ENCODE measurements at places on chromosomes 7 and 10.

DNA sequence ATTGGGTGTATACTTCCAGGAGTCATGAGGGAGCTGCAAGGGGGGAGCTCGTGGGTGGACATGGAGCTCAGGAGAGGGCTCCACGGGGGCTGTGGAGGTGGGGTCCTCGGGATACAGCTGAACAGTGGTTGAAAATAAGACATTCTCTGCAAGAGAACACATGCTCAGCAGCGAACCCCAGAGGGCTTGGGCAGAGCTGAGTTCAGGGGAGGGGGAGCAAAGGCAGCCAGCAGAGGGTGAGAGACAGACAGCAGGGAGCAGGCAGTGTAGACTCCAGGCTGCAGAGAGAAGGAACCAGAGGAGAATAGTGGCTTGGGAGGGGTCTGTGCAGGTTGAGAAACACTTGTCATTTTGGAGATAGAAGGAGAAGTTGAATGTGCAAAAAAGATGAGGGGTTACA lies 73.0 kb upstream of the LRRC18 start:
- no peak for DNase-seq

DNA sequence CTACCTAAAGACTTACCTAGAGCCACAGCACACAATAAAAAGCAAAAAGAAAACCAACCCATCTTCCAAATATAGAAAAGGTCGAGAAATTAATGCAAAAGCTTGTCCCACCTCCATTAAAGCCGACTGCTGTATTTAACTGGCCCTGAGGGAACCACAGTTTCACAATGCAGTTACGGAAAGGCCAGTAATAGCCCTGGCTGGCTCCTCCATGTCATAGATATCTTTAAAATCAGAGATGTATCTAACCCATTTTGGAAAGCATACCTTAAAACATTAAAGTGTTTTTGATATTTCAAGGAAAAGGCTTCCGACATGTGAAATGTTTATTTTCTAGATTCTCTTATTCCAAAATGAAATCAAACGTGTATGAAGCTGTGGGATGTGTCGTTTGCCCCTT lies 23.0 kb downstream of the HDAC9 start:
- no peak for DNase-seq

- DNase-seq: no peak
Observed at GRCh38 chr10:121245754-121246153, 352.5 kb downstream of the FGFR2 start.

DNA sequence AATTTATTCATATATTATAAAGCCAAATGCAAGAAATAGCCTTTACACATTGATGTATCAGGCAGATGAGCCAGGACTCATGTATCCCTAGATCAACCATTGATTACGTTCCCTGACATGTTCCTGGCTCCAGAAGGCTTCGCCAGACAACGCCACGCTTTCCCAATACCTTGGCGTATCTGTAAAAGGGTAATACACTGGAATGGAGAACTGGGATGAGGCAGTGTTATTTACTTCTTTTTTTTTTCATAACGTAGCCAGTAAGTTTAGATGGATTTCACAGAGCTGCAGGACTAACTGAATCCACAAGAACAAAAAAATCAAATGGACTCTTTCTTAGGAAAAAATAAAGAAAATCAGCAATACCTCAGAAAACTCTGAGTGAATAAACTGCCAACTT lies 588.1 kb upstream of the SEMA3D start:
- DNase-seq: no peak

DNA sequence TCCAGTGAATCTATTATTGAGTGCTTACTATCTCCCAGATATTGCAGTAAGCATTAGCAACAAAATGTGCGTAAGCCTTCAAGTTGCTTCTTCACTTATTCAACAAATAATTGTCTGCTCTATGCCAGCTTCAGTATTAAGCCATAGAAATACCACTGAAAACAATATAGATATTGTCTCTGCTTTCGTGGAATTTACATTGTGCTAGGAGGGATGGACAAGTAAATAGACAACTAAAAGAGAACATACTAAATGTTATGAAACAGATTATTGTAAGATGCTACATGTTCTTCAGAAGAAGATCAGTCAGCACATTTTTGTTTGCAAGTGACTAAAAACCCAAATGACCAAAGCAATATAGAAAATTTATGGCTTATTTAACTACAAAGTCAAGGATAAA lies 27.3 kb downstream of the CFAP69 start:
- DNase-seq: no peak

GRCh38 chr7:106736508-106737201 lies 75.7 kb upstream of the CCDC71L start:
- peak; percentile 46 for DNase-seq

DNA sequence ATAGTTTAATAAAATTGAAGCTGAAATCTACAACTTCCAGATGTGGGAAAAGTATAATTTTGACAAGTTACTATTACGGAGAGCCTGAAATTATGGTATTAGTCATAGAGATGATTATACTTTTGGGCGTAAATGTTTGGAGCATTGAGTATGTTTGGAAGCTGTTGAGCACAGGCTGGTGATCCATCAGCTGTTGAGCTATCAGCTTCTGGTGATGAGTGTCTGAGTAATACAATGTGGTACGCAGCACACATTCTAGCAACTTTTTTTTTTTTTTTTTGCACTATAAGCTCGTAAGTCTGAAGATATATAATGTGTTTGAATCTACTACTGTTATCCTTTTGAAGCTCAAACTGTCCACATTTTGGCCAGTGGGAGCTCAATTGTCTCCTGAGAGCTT lies 123.4 kb downstream of the ATE1 start:
- DNase-seq: no peak

DNA sequence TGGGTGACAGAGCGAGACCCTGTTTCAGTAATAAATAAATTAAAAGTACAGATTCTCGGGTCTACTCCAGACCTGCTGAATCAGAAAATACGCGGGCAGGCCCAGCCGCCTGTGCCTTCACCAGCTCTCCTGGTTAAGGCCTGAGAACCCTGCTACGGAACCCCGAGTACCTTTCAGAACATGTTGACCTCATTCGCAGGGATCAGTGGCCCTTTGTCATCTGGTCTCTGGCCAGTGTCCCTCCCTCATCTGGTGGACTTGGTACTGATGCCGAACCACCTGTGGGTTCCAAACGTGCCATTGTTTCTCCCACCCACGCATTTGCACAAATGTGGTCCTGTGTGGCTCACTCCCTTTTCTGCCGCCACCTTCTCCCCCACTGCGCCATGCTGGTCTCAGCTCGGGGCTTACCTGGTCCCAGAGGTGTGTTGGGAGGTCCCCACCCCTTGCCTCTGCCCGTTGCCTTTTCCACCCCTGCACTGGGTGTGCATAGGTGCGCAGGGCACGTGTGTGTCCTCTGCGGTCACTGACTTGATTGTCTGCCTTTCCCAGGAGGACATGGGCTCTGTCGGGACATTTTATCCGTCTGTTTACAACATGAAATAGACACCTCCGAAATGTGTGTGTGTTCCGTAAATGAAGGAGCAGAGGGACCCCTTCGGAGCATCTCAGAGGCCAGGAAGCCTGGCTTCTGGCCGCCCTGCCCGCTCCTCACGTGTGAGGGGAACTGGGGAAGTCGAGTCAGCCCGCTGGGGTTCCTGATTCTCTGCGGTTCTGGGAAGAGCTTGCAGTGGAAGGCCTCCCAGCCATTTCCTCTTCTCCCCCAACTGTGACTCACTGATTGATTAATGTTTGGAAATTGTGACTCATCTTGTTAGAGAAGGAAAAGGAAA lies 135.2 kb downstream of the CUX1 start:
- DNase-seq: no peak

- DNase-seq: no peak
Observed at GRCh38 chr7:27522566-27522965, 140.1 kb downstream of the HIBADH start.

DNA sequence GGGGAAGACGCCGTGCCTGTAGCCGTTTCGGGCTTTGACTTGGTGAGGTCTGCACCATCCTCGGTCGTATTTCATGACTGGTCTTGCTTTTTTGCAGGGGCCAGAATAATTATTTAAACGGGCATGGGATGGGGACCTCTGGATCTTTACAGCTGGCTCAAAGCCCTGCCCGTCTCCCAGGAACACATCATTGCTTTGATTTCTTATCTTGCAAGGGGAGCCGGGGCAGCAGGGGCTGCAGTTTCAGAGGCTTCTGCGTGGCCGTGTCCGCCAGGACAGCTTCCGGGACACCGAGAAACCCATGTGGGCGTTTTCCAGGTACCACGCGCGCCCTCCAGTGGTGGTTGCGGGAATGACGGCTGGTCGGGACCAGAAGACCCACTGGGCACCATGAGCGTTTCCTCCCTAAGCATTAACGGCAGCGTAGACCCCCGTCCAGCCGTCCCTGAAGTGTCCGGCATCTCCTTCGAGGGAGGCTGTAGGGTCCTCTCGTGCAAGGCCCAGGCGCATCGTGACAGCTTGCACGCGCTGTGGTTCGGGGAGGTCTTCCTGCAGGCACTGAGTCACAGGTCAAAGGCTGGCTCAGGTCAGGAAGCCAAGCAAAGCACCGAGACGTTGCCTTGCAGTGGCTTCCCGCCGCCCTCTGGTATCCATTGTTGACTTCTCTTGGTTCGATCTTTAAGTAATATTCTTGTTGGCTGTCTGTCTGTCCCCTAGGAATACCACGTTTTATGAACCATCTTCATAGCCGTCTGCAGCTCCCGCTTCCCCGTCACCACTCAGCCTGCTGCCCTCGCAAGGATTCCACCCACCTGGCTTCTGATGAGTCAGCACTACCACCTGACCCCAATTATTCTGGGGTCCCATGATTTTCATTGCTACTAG lies 16.2 kb upstream of the ZFAND2A start:
- peak; percentile 67 for DNase-seq

Measured in NCI-H1694 (cell line).